Adrenal gland (tissue), 19 donors: ENCODE measurements at places on chromosomes 6 and 20. TPM values are rescaled to one million over a fixed set of nuclear protein-coding genes. Genes with fewer than 3 reads are reported as not detected.
A peak's percentile ranks its signal among the peaks of the same experiment; 100 is the strongest.

Gene EPHA7
- 1.3 TPM for total RNA-seq

Gene MDFI
- 7.1 TPM for total RNA-seq

Gene HCRTR2
- 0.41 TPM for total RNA-seq

Gene HLA-DRB1
- total RNA-seq: 152 TPM

- DNase-seq: no peak
- no peaks in the 10 kb centered on the region for H3K36me3 ChIP-seq
- no peak overlapping the region for H3K4me3 ChIP-seq
- H3K27me3 ChIP-seq: no peaks in the 10 kb centered on the region
- H3K4me1 ChIP-seq: no peaks in the 10 kb centered on the region
Measured at GRCh38 chr20:18541741-18542140, 25.5 kb upstream of the SMIM26 start.

- H3K36me3 ChIP-seq: no peaks in the 10 kb centered on the region
- DNase-seq: peak; percentile 75
Measured at GRCh38 chr6:159104163-159104925, 59.6 kb upstream of the TAGAP start.

- H3K36me3 ChIP-seq: no peaks in the 10 kb centered on the region
- peak; percentile 33 for DNase-seq
- H3K4me1 ChIP-seq: peaks cover 7% of the 10 kb centered on the region
- H3K4me3 ChIP-seq: peak overlapping the region; percentile 19
- no peaks in the 10 kb centered on the region for H3K27me3 ChIP-seq
- no peak overlapping the region for H3K27ac ChIP-seq
Measured at GRCh38 chr20:34268851-34269636, 27.8 kb downstream of the ASIP start.

- DNase-seq: no peak
- H3K27ac ChIP-seq: peak overlapping the region; percentile 99
- no peaks in the 10 kb centered on the region for H3K36me3 ChIP-seq
- H3K4me3 ChIP-seq: peak overlapping the region; percentile 80
Measured at GRCh38 chr6:42784717-42785498, 3.1 kb downstream of the BICRAL start.

DNA sequence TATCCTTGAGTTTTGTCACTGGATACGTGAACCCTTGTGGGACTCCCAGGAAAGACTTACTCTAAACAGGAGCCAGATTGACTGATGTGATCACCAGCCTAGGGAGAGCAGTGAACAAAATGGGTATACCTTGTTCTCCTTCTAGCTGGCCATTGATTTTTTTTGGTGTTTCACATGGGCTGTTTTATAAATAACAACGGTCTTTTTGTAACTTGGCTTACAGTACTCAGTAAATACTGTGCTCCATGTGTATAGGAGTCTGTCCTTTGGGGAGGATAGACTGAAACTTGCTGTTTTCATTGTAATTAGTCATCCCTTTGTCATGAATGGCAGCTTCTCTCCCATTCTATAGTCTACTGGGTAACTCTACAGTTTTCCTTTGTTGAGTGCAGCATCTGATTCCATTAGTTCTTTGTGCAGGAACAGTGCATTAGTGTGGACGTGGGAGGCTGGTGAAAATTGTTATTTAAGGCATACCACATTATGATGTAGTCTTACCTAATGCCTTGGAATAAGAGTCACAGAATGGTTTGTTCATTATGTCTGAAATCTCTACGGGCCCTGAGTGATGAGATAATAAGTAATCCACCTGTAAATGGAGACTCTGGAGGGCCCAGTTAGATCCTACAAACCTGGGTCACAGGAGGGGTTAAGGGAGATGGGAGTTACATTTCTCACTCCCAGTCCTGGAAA is 89.5 kb downstream of the TIAM2 start:
- no peak overlapping the region for H3K4me3 ChIP-seq
- DNase-seq: no peak
- H3K4me1 ChIP-seq: peaks cover 11% of the 10 kb centered on the region
- H3K27ac ChIP-seq: no peak overlapping the region

GRCh38 chr6:127592964-127593363 is 16.0 kb downstream of the C6orf58 start:
- no peaks in the 10 kb centered on the region for H3K4me1 ChIP-seq
- H3K27ac ChIP-seq: no peak overlapping the region
- no peaks in the 10 kb centered on the region for H3K36me3 ChIP-seq
- DNase-seq: no peak
